ENCODE measurements at places on chromosomes 12 and 14.

DNA sequence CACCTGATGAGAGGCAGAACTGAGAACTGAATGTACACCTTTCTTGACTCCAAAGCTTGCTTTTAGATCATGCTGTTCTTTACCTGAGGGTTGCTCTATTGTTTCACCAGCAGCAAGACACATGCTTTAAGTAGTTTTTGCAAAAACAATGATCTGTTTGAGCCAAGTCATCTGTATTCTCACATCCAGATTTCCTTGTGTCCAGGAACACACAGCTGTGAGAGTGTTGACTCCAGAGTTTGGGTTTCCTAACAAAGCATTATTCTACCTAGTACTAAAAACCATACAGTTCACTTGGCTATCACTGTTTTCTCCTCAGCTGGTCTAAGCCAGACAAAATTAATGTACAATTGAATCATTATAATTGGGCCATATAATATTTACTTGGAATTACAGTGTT, 120.4 kb downstream of the STAB2 start:
- DNase-seq, result no peak

- DNase-seq, result no peak
Measured at GRCh38 chr14:80095623-80096022, 115.7 kb downstream of the DIO2 start.

DNA sequence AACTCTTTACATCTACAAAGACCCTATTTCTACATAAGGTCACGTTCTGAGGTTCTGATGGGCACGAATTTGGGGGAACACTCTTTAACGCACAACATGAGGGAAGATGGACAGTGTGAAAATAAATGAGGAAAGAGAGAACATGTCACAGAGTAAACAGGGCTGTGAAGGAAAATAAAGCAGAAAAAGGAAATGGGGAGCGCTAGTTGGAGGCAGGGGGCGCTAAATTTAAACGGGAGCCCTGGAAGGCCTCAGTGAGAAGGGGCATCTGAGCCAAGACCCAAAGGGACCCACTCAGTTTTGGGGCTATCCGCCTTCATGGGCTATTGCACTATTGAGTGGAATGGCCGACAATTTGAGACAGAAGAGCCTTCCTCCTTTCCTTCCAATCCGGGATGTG, 50.5 kb downstream of the PLXNC1 start:
- DNase-seq, result no peak

GRCh38 chr12:115752913-115753726, 524.4 kb downstream of the MED13L start:
- DNase-seq, result no peak

GRCh38 chr14:50666772-50667683, 1.1 kb downstream of the SAV1 start:
- DNase-seq, result no peak

DNA sequence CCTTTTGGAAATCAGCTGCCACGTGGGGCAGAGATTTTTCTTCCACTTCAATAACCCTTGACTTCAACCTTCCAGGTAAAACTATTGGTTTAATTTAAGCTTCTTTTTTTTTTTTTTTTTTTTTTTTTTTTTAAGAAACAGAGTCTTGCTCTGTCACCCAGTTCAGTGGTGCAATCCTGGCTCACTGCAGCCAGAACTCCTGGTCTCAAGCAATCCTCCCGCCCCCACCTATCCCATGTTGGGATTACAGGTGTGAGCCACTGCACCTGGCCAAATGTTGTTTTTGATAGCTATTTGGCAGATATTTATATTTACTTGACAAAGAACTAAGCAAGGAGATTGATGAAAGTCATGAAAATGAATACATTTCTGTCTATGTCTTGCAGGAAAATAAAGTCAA, 65.1 kb downstream of the SINHCAF start:
- no peak for DNase-seq

DNA sequence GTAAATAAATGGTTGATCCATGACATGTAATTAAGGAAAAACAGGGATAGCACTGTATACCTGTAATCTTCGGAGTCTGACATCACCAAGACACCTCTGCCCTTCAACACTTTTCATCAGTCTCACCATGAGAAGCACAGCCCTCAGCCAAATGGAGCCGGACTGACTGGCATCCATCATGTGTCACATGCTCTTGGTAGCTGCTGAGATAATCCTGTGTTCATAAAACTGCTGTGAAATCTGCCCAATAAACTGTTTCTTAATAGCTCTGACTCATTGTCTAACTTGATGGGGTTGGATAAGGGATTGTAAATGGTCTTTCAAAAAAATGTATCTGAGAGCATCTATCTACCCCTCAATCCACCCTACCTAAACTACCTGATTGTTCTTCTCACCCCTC, 33.6 kb downstream of the KCNH5 start:
- DNase-seq, result no peak

- DNase-seq, result no peak
Measured at GRCh38 chr14:61961369-61961768, 199.1 kb downstream of the SNAPC1 start.

DNA sequence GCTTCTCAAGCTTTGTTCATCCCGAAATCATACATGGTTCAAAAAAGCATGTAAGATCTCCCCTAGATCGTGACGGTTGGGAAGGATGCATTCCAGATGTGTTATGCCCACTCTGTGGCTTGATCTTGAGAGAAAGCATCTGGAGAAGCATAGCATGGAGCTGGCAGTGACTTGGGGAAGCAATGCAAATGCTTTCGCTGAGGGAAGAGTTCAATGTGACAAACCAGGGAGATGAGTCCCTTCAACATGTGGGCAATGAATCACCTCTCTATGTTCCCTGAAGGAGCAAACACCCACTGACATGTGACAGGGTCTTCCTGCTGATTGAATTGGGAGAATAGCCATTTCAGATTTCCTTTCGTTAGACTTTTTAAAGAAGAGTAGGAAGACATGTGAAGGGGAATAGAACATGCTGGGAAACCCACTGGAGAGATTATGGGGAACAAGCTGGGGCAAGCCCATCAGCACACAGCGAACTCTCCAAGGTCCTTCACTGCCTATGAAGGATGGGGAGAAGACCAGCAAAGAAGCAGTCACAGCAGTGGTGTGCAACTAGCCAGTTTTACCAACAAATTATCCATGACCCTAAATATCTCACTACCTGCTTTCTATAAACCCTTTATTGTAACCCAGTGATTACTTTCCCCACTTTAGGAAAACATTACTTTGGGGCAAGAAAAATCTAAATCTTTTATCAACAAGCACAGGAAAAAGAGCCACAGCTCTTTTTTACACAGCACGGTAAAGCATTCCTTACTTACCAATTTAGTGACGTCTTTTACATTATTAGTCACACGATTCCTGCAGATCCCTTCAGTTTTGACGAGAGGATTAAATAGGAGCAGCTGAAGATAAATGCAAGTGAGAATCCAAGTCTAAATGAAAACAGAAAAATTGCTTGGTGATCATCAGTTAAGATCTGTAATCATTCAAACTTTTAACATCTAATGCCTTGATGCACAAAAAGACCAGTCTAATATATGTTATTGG, 35.0 kb downstream of the KITLG start:
- no peak for DNase-seq

- DNase-seq, result peak; percentile 92
Measured at GRCh38 chr12:6613776-6614512, 6.8 kb upstream of the CHD4 start.

GRCh38 chr12:132285991-132286681, 43.3 kb downstream of the GALNT9 start:
- peak; percentile 32 for DNase-seq

DNA sequence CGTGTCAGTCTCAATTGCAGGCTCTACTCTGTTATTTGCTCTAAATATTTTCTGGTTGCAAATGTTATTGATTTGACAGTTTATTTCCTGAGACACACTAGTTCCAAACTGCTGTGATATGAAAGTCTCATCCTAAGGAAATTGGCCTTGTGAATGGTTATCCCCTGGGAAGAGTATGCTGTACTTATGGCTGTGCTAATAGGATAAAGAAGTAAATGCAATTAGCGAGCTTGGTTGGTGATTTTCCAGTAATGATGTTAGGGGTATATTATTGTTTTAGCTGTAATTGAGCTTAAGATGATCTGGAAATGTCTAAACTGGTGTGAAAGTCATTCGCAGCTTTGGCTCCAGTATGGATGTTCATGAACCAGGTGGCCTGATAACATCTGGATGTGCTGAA, 197.9 kb downstream of the SUDS3 start:
- DNase-seq, result no peak

GRCh38 chr14:80202888-80203562, 8.3 kb downstream of the DIO2 start:
- DNase-seq, result no peak

Data from substantia nigra (tissue), 51 donors.